D721Med (cell line): ENCODE measurements at places on chromosomes 1 and 21.
A peak's percentile ranks its signal among the peaks of the same experiment; 100 is the strongest.

DNA sequence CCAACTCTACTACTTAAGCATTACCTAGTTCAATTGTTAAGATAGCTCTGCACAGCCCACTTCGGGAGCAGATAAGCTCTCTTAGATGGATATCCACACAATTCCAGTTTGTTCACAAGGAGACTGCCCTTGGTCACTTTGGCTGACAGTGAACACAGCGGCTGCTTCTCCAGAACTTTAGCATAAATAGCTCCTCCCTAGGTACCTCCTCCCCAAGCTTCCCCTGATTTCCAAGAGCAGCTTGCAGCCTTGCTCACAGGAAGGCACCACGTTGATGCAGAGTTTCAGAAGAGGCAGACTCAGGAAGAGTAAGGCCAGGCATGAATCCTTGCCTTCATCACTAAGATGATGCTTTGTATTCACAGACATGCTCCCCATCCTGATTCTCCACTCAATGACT is 24.7 kb downstream of the TFF3 start:
- no peak for DNase-seq

- no peak for DNase-seq
These were observed 25.6 kb downstream of the LRRC41 start for GRCh38 chr1:46277658-46278373.

GRCh38 chr1:177925006-177925405 is 44.9 kb downstream of the SEC16B start:
- no peak for DNase-seq

DNA sequence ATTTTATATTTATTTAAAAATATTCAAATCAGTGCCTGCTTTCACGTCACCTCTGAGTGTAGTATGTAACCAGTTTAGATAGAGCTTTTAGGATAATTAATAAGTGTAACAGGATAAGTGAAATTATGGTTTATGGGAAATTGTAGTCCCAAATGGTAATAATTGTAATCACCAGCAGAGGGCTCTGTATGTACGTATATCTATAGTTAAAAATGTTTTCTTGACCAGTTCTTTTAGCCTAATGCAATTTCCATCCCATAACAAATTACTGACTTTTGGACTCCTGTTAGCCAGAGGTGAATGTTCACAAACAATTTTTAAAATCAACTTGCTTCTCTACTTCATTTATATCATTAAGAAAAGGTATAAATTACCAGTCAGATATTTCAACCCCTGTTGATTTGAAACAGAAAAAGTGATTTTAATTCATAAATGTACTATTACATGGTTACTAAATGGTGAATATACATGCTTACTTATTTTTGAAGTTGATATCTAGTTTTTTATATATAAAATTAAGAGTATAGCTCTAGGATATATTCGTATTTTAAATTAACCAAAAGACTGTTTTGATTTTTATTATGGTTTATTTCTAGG is 25.3 kb downstream of the SLC30A7 start:
- DNase-seq: no peak

DNA sequence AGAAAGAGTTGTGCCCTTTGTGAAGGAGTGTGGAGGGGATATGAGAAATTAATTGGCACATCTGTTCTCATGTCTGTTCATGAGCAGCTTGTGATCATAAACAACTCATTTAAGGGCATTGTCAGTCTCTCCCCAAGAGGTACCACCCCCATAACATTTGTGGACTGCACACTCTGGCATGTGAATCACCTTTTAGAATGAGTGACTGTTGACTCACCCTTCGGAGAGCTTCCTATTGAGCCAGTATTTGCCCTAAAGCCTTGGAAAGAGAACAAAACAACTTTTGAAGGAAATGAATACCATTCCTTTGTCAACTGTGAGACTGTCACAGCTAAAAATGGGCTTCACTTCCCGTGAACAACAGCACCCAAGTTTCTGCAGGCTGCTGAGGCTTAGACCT is 27.5 kb upstream of the MYSM1 start:
- DNase-seq: no peak

DNA sequence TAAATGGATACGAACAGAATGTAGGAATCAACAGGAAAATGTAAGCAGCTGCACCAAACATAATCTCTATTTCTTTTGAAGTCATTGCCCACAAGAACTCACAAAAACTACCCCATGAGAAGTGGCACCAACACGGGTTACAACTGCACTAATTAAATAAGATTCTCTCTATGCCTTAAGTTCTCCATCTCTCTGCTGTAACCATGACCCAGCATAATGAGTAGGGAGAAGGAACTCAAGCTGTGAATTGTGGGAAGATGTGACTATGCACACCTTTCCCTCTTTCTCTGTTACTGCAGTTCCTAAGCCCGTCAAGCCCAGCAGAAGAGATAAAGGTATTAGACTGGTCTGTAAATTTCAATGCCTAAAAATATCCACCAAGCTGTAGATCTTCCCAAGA is 614.0 kb downstream of the USP25 start:
- DNase-seq: no peak

- DNase-seq: no peak
These were observed 17.1 kb upstream of the UBXN10 start for GRCh38 chr1:20168564-20169491.

GRCh38 chr1:217881607-217882332 is 250.6 kb downstream of the SPATA17 start:
- no peak for DNase-seq

DNA sequence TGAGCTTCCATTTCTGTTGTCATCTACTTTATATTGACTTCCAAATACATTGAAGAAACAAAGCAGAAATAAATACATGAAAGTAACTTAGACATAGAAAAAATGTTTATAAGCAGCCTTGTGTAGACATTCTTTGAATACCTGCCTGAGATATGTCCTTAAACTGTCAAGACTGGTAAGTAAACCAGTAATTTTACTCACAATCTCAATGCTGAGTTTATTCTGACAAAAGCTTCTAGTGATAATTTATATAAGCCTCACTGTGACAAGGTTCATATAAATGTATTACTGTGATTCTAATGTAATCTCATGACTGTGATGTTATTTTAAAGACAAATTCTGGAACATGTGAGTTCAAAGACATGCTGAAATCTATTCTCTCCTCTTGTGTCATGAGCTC is 516.7 kb upstream of the B3GALT2 start:
- no peak for DNase-seq

- DNase-seq: peak; percentile 96
These were observed 84.6 kb downstream of the SYT2 start for GRCh38 chr1:202625416-202626360.

DNA sequence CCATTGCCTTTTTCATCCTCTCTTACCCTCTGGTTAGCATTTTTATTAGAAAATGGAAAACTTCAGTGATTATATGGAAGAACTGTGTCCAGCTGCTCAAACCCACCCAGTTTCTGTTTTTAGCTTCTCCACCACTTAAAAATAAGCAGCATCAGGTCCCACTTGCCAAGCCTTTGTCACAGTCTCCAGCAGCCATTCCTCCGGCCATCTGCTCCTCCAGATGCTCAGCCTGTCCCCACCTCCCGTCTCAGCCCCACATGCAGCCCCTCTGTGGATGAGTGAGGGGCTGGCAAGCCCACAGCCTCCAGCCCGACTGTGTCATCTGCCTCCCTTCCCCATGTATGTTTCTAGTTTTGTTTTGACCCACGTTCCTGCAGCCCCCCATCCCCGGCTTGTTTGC is 289.7 kb downstream of the HHAT start:
- DNase-seq: no peak

- no peak for DNase-seq
These were observed 53.0 kb downstream of the IER5 start for GRCh38 chr1:181141431-181141910.

DNA sequence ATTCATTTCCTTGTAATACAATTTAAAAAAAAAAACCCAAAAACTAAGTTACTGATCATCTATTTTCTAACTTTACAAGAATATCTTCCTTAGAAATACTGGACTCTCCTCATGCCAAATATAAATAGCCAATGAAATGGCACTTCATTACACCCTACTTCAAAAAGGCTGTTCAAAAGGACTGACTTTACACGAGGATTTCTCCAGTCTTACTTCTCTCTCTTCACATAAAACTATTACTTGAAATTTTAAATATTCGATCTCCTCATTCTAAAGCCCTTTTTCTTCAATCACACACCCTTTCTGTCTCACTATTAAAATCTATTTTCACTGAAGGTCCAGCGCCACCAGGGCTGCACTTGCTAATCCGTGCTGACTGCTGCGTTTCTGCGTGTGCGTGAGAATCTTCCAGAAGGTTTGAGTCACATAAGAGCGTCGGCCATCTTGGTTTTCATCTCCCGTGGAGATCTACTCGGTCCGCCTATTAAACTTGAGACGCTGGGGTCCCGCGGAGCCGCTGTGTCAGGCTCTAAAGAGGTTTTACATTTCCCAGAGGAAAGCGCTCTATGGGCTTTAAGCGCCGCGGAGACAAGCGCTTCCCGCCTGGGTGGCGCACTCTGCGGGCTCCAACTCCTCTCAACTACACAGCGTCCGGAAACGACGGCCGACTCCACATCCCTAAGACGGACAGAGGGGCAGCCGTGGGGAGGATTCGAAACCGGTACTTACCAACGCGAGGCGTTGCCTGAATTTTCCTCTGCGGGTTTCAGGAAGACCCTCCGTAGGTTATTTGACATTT is 631 bp downstream of the LRIF1 start:
- DNase-seq: no peak

DNA sequence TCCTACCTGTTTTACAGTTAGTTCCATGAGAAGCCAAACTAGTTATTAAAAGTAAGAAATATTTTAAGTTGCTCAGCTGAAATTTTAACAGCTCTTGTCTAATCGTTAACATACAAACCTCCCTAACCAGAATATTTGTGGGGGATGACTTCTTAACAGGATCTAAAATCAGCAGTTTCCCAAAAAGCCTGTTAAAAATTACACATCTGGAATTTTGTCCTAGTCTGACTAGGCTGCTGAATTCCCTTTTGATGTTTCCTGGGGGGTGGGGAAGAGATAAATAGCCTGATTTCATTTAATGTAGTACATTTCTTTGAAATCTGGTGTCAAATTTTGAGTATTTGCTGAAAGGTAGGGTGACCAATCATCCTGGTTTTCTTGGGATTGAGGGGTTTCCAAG is 78.8 kb upstream of the ARHGAP29 start:
- no peak for DNase-seq

DNA sequence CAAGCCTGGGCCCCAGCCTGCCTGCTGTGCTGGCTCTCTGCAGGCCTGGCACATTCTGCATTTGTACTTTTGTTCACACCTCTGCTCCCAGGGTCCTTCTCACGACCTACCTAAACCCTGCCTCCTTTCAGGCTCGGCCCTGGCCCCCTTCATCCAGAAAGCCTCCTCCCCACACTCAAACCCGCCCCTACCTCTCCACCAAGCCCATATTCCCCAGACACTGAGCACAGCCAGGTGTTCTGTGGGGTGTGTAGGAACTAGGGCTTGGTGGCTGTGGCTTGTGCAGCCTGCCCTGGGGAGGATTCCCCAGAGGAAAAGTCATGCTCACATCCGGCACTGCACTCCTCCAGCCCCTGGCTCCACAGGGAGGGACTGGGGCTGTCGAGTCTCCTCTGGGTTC is 8.2 kb upstream of the MIXL1 start:
- DNase-seq: no peak

DNA sequence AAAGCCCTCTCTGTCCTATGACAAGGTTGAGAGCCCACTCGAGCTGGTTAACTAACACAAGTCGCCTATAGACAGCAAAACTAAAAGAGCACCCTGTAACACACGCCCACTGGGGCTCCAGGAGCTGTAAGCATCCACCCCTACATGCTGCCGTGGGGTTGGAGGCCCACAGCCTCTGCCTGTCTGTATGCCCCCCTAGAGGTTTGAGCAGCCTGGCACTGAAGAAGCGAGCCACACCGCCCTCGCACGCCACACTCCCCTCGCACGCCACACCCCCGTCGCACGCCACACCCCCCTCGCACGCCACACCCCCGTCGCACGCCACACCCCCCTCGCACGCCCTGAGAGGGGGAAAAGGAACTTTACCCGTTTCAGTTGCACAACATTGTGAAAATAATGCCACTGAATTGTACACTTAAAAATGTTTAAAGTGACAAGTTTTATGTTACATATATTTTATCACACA is 13.2 kb upstream of the HMGCL start:
- DNase-seq: peak; percentile 18

DNA sequence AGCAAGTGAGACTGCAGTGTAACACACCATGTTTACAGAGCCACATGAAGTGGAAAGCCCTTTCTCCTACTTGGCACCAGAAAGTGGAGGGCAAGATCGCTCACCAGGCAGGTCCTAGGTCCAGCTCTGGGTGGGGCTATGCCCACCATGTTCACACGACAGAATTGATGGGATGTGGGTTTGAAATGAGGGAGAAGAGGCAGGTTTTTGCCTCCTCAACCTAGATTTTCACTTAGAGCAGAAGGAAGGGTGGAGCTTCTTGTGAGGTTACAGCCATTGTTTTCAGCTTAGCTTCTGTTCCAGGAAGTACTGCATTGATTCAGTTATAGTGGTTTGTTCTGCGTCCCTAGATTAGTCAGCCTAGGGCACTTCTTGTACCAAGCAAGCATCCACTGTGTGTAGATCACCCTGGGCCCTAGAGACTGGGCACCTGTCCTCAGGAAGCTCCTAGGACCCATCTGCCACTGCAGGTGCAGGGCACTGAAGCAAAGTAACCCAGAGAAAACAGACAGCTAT is 2.3 kb downstream of the CD53 start:
- DNase-seq: no peak

DNA sequence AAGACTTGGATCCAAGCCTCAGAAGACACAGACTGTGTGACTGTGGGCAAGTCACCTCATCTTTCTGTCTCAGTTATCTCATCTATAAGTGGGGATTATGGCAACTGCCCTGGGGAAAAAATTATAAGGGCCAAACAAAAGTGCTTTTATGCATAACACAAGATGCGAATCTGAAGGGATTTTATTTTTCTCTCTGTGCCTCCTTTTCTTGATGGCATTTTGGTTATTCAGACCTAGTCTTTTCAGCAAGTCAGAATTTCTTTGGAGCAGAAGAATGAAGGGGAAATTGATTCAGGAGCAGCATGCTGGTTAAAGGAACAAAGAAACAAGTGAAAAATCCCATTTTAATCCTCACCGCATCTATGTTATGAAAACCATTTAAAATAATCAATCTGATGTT is 86.9 kb downstream of the PBX1 start:
- DNase-seq: no peak

GRCh38 chr1:201098992-201099677 is 13.1 kb downstream of the CACNA1S start:
- DNase-seq: no peak

- DNase-seq: no peak
These were observed 36.9 kb downstream of the FGGY start for GRCh38 chr1:59333626-59334277.

GRCh38 chr1:54207287-54207686 is 7.3 kb downstream of the MRPL37 start:
- DNase-seq: no peak
